A172 (cell line): ENCODE measurements at places on chromosomes 2 and 18. TPM values are rescaled to one million over a fixed set of nuclear protein-coding genes. Genes with fewer than 3 reads are reported as not detected.

DNA sequence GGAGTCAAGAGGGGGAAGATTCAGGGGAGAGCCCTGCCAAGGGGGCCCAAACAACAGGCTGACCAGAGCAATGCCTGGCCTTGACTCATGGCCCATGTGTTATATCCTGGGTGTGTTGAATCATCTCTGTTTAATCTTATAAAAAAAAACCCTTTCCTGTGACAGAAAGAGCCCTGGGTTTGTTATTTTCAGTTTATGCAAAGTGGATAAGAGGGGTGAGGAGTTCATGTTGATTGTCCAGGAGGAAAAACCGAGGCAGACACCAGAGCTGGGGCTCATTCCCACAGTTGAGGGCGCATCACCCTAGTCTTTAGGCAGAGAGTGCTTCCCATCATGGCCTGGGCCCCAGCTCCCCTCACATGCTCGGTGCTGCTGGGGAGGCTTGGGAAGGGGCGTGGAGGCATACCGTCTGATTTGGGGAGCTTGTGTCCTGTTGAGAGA, 30.9 kb upstream of the IL37 start:
- DNase-seq = peak; percentile 70

- DNase-seq = no peak
Observed at GRCh38 chr2:126864861-126865260, 33.8 kb upstream of the TEX51 start.

DNA sequence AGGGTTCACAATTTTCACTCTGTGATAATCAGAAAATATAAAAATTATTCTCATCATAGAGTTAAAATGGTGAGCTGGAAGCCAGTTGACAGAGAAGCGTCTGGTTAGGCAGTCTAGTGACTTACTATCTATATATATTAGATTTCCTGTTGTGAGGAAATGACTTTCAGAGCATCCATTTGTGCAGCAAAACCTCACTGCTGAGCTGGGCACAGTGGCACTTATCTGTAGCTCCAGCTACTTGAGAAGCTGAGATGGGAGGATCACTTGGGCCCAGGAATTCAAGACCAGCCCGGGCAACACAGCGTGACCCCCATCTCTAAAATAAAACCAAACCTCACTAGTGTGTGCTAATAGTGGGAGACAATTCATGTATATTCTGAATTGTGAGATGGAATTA, 7.2 kb upstream of the KIAA2012 start:
- no peak for DNase-seq

DNA sequence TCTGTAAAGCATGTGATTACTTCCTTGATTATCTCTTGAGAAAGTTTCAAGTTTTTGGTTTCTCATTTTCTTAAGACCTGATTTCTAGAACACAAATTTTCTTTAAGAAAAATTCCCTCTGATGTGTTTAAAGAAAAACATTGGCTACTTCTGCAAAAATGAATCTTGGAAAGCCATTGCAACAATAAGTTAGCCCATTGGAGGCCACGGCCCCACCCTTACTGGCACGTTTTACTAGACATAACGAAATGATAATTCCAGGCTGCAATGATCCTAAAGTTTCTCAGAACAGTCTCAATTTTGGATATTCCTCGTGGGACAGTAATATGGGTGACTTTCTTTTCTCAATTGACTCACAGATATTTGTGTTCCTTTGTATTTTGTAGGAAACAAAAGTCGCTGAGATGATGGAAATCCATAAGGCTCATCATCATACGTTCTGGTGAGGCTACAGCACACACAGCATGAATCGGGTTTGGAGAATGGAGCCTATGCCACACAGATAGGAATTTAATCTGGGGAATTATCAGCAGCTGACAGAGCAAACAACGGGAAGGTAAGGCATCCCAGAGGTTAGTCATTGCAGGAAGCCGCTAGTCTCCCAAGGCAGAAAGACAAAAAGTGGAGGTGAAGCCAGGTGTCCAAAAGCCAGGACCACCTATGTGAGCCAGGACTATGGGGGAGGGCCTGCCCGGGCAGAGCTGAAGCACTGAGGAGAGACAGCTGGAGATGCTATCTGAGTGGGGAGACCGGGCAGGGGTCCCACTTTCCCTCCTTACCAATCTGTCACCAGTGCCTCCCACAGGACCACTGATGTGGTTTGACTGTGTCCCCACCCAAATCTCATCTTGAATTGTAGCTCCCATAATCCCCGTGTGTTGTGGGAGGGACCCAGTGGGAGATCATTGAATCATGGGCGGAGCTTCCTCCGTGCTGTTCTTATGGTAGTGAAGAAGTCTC, 35.9 kb downstream of the SOWAHC start:
- DNase-seq = no peak

- no peak for DNase-seq
Observed at GRCh38 chr2:101251844-101252407, 760 bp upstream of the CNOT11 start.

DNA sequence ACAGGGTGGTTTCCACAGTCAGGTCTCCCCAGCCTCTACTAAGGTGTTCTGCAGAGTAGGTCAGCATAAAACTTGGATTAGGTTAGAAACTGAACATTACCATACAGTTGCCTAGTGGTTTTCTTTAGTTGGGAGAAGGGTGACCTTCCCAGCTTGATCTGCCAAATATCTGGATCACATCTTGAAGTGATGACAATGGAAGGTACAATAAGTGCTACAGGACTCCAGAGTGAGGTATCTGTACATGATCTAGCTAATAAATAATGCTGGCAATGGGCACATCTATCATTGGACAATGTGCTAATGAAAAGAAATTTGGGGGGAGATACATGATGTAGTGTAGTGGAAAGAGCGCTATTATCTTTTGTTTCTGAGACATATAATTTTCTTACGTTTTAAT, 54.6 kb upstream of the ACVR1 start:
- no peak for DNase-seq

CNNM3 gene
- total RNA-seq = 5.5 and 7.1 TPM in 2 replicates

CDKL4 gene
- 0.10 TPM in 1 of 2 replicates, not detected in the other for total RNA-seq

PRSS56 gene
- total RNA-seq = not detected in 2 replicates

DNA sequence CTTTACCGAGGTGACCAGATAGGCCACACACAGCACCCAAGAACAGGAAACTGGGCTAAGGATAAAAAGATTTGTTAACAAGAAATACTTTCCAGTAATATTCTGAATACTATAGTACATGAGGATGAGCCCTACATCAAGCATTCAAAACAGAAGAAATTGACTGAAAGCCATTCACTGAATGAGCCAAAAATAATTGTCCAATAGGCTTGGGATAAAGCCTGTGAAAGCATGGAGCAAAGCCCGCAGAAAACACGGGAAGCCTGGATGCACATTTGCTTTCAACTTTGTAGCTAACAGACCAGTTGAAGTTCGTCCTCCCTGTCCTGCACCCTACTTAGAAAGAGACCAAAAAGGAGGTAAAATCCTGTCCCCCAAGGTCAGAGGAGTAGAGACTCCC, 56.3 kb downstream of the DIPK1C start:
- no peak for DNase-seq

GRCh38 chr2:22729466-22729865, 655.5 kb upstream of the KLHL29 start:
- no peak for DNase-seq

GRCh38 chr2:19676770-19677169, 225.0 kb downstream of the TTC32 start:
- no peak for DNase-seq

DNA sequence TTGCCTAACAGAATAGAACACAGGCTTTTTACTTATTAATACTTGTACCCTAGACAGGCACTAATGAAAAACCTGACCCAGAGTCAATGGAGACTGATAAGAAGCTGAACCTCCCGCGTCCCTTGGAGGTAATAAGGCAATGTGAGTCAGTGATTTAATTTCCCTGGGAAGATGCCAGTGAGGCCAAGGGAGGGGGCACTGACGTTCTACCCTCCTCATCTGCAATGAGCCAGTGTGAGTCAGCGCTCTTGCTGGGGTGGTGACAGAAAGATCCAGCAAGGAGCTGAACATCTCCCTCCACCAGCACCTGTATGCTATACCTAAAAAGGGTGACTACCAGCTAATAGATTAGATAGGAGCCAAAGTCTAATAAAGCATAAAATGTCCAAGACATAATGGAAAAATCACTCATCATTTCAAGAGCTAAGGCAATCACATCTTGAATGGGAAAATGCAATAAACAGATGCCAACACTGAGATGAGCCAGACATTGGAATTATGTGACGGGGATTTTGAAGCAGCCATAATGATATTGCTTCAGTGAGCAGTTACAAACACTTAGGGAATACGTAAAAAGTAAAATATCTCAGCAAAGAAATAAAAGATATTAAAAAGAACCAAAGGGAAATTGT, 116.9 kb downstream of the TPGS2 start:
- peak; percentile 95 for DNase-seq

- DNase-seq = no peak
Observed at GRCh38 chr2:238107525-238108422, 7.6 kb downstream of the ESPNL start.

DNA sequence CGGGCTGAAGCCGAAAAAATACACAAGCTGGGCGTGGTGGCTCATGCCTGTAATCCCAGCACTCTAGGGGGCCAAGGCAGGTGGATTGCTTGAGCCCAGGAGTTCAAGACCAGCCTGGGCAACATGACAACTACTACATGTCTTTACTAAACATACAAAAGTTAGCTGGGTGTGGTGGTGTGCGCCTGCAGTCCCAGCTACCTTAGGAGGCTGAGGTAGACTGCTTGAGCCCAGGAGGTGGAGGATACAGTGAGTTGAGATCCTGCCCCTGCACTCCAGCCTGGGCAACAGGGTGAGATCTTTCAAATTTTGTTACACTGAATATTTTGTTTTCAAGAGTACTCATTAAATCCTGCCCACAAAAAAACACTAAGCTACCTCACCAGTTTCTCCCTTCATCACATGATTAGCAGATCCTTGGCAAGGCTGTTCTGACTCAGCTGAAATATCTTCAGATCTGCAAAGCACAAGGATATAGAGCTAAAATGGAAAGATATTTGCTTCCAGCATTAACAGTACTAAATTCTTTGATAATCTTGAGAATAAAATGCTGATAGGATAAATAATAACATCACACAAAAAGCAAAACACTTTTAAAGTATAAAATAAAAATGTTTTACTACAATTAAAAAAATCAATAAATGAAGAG, 28.2 kb upstream of the MCM6 start:
- DNase-seq = peak; percentile 61

- DNase-seq = no peak
Observed at GRCh38 chr2:100765481-100765880, 54.5 kb upstream of the NPAS2 start.

ME2 gene
- 62.4 and 67.7 TPM in 2 replicates for total RNA-seq

DNA sequence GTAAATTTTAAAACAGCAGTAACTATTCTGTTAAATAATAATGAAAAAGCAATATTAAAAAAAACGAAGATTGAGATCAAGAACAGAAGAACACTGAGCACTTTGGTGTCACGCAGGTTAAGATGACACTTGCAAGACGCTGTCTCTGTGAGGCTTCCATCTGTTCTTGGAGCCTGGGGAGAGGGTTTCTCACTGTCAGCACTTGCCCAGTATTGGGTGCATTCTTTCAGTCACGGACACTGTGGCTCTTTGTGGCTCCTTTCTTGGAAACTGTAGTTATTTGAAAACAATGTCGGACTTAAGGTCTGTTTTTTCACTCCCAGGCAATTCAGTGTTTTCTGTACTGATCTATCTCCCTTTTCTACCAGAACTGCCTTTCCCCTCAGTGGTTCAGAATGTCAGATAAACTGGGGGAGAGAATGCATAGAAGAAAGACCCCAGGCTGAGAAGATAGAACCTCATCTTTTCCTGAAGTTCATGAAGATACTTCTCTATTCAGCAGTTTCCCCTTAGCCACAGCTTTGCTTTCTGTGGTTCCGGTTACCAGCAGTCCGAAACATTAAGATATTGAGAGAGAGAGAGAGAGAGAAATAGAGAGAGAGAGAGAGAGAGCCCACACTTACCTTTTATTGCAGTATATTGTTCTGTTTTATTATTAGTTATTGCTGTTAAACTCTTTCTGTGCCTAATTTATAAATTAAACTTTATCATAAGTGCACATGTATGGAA, 283.3 kb downstream of the DCDC2C start:
- no peak for DNase-seq

DNA sequence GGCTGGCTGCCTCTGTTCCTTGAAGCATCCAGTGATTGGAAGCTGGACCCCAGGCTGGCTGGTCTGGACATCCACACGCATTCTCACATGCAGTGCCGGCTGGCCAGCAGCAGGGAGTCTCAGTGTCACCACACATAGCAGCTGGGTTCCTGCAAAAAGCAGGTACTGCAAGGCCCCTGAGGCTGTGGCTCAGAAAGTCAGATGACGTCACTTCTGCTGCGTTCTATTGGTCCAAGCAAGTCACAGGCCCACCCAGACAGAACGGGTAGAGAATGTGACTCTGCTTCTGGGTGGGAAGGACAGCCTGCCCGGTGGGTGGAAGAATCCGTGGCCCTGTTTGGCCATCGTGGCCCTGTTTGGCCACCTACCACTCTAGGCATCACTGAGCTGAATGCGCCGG, 51.3 kb upstream of the SPP2 start:
- no peak for DNase-seq

GRCh38 chr2:192499476-192499875, 304.7 kb upstream of the TMEFF2 start:
- peak; percentile 55 for DNase-seq

DNA sequence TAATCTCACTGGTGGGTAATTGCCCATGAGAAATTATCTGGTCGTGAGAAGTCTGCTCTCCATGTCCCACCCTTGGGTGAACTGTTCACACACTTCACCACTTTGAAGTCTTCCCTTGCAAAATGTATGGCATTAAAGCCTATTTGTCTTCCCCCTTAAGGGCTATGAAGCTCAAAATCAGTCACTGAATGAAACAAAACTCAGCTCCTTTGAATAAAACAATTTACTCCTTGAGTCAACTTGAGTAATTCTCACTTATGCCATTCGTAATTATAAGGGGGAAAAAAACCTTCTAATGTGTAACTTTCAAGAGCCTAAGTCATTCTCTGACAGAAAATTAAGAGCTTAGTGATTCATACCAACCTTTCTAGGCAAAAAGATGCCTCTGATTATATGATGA, 48.8 kb upstream of the REL start:
- DNase-seq = no peak

DNA sequence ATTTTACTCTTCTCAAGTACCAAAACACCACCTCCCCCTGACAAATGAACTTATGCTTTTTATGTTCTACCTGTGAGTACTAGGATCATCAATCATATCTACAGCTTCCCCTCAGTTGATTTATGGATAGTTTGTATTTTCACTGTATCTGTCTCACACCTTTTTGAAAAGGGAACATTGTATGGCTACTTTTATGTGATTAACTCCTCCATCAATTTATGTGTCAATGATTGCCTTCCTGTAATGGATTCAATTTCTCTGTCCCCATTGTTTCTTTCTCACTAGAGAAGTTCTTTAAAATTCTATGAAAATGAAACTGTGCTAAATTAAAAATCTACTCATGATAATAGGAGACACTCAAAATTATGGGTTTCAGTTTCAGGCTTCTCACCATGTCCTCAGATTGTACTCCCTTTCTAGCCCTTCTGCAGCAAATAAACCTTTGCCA, 935.0 kb downstream of the TRIB2 start:
- no peak for DNase-seq
